ENCODE measurements at places on chromosomes 4 and X.

- H3K4me3 ChIP-seq, result no peak overlapping the region
- H3K4me1 ChIP-seq, result no peaks in the 10 kb centered on the region
- no peak for DNase-seq
- H3K36me3 ChIP-seq, result no peaks in the 10 kb centered on the region
- H3K27me3 ChIP-seq, result no peaks in the 10 kb centered on the region
Observed at GRCh38 chrX:123475068-123475724, 257.7 kb downstream of the THOC2 start.

GRCh38 chrX:49260221-49260985 lies 4.1 kb downstream of the FOXP3 start:
- H3K36me3 ChIP-seq, result no peaks in the 10 kb centered on the region
- H3K27me3 ChIP-seq, result no peaks in the 10 kb centered on the region
- H3K4me3 ChIP-seq, result no peak overlapping the region
- no peak overlapping the region for H3K27ac ChIP-seq
- DNase-seq, result no peak
- H3K4me1 ChIP-seq, result no peaks in the 10 kb centered on the region

DNA sequence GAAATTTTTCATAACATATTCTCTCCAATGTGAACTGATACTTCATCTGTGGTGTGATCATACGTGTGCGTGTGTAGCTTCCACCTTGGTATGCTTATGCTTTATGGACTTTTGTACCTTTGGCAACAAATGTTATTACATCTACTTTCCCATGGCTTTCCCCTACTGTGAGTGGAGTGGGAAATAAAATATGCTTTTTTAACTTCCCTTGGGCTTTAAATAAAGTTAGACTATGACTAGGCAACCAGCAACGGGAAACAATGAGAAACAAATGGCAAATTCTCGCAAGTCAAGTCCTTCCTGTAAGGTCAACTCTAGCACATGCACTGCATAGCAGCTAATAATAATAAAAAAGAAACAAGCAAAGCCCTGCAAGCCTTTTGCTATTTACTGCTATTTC lies 205.0 kb upstream of the PDE5A start:
- H3K4me3 ChIP-seq, result no peak overlapping the region
- no peak for DNase-seq

GRCh38 chrX:134735015-134735414 lies 76.7 kb upstream of the PLAC1 start:
- H3K36me3 ChIP-seq, result no peaks in the 10 kb centered on the region
- DNase-seq, result no peak
- no peaks in the 10 kb centered on the region for H3K27me3 ChIP-seq
